ENCODE measurements at places on chromosomes 3 and 15.

DNA sequence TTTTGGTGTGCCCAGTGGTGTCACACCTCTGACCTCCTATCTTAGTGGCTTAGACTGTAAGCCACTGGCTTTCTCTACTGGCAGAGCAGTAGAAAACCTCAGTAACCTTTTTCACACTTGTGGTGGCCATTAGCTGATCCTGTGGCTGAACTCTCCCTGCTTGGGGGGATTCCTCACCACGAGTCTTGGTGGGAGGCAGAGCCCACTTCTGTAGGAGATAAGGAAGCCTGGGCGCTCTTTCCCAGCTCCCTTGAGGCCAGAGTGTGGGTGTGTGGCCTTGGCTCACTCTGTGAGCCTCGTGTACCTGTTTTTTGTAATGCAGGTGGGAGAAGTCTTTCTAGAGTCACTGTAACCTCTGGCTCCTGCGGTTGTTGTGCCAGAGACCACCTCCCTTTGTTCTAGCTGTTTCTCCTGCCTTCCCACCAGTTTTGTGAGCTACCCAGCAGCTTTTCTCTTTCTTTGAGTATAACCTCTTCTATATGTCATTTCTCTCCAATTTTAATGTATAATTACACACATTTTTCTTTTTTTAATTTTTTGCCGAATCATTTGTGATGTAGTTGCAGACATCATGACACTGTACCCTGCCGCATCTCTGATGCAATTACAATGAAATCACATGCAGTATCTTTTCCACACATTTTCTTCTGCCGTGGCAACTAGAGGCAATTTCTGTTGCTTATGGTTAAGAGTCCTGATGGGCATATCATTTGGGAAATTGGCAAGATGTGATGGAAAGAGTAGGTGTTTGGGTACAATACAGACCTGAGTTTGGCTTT is 13.8 kb downstream of the XCR1 start:
- no peak for DNase-seq

DNA sequence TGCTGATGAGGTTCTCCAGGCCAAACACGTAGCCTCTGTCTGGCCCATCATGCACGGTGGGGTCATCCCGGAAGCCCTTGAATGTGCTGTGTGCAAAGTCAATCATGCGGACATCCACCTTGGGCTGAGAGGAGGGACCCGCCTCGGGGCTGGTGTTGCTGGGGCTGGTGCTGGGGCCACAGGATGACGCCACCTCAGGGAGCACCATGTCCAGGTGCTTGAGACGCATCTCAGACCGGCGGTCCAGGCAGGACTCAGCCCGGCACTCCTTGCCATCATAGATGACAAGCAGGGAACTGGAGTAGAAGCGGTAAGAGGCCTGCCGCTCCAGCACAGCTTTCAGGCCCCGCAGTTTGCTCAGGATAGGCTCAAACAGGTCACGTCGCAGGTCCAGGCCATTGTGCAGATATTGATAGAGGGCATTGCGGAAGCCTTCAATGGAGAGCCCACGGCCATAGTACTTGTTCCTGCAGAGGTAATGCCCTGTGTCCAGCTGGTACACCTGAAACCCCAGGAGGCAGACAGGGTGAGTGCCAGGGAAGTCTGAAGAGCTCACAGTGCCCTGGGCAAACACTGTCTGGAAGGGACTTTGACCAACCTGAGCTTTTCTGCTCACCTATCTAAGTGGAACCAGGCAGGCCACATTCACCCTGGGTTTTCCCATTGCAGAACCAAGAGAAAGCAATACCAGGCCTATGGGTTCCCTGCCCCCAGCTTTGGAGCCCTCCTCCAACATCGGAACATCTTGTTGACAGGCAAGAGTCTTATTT is 3.6 kb upstream of the GMPPB start:
- no peak for DNase-seq

DNA sequence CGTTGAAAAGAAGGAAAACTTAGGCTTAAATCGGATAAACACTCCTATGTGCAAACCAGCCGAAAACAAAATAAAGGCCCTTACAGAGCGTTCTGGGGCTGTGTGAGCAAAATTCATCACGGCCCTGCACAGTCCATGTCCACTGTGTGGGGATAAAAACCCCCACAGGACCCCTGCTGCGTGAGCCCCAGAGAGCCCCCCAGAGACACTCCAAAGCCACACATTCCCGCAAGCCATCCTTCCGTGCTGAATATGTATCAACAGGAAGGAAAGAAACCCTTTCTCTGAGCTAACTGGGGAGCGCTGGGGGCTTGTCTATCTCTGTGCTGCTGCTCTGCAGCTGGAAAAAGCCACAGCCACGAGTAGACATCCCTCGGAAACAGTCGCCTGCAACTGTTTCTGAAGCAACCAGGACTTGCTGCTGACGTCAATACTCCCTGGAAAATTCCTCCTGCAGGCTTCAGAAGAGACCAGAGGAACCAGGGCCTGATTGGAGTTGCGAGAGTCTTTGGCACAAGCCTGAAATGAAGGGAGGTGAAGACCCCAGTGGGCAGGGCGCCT is 72.7 kb downstream of the NUP210 start:
- no peak for DNase-seq

- DNase-seq, result no peak
These were observed 773.8 kb downstream of the MECOM start for GRCh38 chr3:168889666-168890065.

- DNase-seq, result no peak
These were observed 490.4 kb upstream of the CFAP20DC start for GRCh38 chr3:59540241-59540640.
